SHP77 treated with DMSO at 0.1 percent for 48 hours (cell line): ENCODE measurements at places on chromosomes 12 and 14.

DNA sequence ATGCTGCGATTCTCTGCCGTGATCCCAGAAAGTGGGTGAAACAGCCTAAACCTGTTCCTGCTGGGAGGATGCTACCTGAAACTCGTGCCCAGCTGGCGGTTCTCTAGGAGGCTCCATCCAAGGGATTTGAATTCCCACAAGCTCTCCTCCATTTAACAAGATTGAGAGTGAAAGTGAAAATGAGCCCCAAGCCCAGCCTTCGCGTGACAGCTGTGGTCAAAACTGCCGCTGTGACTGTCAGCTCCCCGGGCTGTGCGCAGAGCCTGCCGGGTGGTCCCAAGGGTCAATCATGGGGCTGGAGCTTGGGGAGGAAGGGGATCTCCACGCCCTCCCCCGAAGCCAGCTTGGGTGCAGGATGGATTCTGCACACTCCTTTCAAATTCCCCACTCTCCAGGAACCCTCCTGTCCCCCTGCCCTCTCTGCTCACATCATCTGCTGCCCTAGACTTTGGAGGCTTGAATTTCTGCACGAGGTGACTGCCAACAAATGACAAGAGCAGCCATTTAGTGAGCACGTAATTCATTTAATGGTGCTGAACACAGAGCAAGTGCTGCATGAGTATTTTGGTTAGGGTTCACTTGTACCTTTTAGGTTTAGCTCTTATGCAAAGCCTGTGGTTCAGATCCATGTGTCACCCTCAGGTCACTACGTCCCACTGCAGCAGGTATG is 5.3 kb downstream of the ASB2 start:
- no peak for DNase-seq

- no peak for DNase-seq
Measured at GRCh38 chr12:129103231-129103630, 250.0 kb downstream of the GLT1D1 start.

DNA sequence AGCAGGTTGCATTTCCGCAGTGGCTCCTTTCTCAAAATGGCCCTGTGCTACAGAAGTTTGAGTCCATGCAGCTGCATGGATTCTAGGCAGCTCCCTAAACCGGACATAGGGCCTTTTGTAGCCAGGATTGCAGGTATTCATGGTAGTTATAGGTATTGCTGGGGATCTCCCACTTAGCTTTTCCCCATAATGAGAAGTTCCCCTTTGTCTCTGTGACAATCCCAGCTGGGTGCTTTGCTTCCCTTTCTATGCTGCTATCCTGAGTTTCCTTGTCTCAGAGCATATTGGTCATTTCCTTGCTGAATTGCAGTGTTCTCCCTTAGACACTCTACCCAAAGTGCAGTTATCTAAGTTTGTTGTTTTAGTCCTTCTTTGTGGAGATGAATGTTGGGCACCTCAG is 120.9 kb upstream of the MIS18BP1 start:
- no peak for DNase-seq

- no peak for DNase-seq
Measured at GRCh38 chr14:35304812-35305462, 12.8 kb downstream of the PSMA6 start.

- DNase-seq = no peak
Measured at GRCh38 chr12:114272071-114272470, 133.9 kb downstream of the TBX5 start.

- DNase-seq = no peak
Measured at GRCh38 chr12:111150360-111150759, 218.5 kb downstream of the PHETA1 start.

DNA sequence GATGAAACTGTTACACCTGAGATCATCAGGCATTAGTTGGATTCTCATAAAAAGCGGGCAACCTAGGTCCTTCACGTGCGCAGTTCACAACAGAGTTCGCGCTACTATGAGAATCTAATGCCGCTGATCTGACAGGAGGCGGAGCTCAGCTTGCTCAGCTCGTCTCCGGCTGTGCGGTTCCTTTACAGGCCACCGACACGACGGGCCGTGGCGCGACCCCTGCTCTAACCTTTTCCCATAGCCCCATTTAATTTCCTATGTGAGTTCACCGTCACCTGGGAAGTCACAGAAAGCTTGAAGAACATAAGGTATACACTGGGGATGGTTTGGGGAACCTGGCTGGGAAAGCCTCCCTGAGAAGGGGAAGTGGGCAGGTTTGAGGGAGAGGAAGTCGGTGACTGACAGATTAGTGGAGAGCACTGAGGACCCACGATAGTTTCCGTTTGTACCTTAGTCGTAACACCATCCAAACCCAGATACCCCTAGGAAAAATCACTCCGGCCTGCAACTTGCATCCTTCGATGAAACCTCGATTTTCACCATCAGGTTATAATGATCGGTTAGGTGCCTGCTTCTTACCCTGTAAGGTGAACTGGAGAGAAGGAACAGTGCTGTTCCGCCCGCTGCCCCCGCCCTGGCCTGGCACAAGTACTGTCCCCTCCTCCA is 2.8 kb upstream of the AAAS start:
- DNase-seq = no peak

- DNase-seq = no peak
Measured at GRCh38 chr14:50600849-50601248, 40.9 kb downstream of the ATL1 start.

DNA sequence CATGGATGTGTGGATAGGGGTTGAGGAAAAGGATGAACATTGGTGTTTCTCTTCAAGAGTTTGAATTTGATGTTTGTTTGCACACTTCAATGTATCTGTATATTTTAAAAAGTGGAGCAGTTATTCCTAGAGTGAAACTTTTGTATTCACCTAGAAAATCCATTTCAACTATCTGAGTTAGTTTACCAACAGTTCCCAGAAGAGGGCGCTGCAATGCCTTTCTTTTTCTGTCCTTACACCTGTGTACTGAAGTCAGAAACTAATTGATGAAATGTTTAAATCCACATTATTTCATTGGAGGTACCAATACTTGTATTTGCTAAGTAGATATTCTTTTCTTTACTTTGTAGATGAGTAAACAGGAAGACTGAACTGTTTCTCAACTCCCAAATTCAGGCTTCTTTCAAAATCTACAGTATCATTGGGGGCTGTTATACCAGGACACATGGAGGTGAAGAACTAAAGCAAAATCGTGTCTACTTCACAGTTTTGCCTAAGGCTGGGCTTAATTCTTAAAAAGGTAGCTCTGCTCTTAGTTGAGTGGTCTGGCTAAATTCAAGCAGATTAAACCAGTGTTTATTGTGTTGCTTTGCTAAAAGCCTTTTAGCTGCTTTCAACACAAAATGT is 26.6 kb upstream of the KLRB1 start:
- no peak for DNase-seq

DNA sequence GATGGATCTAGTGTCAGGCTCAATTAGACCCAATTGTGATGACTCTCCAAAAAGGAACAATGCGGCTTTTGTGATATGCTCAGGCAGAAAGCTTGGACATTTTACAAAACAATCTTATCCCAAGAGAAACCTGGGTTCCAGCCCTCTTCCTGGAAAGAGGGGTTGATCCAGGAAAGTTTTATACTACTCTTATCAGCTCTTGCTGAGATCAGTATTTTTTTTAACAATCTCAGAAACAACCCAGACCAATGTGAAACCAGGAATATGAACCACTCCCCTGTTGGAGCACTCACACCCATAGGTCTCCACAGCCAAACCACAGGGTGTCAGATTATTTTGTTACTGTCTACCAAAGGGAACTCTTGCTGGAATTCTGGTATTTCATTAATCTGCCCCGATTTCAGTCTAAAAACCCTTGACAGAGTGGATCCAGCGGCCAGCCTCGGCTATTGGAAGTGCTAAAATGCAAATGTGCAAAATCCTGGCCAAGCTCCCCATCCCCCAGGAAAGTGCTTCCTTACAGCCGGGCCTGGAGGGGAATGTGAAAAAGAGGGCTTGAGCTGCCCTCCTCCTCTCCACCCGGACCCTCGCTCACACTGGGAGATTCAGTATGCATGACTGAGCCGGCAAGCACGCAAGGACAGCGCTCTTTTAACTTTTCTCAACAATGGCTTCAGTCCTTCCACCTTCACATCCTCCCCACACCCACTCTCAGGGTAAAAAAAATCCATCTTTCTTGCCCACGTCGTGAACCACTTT is 4.0 kb downstream of the FBXL14 start:
- DNase-seq = no peak

- DNase-seq = no peak
Measured at GRCh38 chr12:4909734-4910501, at the start of gene KCNA1. TSS of gene KCNA1 (plus strand) at chr12:4909905. CDS start at chr12:4911379, 1,474 bp downstream.

- DNase-seq = no peak
Measured at GRCh38 chr14:88310449-88310848, 12.6 kb downstream of the KCNK10 start.

- DNase-seq = no peak
Measured at GRCh38 chr12:27486961-27487360, 37.0 kb upstream of the PPFIBP1 start.

DNA sequence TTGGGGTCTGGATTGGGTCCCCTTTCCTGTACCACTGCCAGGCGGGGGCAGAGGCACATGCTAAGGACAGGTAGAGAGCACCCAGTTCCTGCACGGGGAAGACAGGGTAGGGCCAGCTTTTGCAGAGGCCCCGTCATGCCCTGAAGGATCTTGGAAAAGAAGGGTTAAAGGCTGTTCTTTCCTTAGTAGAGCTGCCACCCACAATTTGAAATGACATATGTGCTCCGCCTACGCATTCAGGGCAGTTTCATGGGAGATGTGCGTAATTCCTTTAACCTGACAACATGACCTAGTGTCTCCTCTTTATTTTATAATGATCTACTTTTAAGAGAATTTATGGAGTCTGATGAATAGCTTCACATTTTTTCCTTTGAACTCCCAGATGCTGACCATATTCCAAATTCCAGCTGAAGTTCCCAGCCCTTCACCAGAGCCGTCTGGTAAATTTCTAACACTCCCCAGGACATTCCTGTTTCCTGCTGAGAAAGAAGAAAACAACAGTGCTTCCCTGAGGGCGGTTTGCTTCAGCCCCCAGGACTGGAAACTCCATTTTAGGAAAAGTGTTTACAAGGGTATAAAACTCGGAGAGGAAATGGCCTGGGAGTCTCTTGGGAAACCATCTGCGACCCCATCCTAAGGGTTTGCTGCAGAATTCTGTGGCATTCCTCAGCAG is 58.9 kb upstream of the PLEKHG3 start:
- DNase-seq = no peak

GRCh38 chr12:65300679-65301349 is 22.3 kb downstream of the MSRB3 start:
- DNase-seq = no peak

GRCh38 chr14:100303925-100304324 is 2.3 kb downstream of the SLC25A29 start:
- DNase-seq = no peak

DNA sequence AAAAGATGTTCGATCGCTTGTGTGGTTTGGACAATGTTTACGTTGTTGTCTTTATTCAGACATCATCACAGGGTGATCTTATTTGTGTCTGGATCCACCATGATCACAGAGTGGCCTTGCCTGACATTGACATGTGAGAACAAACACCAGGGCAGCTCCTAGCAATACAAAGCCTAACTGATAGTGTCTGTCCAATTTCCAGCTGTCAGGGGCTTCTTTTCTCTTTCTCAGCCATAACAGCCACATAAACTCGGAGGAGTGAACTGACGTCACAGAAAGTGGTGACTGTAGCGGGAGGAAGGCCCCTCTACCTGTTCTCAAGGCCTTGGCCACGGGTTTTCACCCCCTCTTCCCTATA is 5.8 kb upstream of the SLC6A13 start:
- DNase-seq = no peak

DNA sequence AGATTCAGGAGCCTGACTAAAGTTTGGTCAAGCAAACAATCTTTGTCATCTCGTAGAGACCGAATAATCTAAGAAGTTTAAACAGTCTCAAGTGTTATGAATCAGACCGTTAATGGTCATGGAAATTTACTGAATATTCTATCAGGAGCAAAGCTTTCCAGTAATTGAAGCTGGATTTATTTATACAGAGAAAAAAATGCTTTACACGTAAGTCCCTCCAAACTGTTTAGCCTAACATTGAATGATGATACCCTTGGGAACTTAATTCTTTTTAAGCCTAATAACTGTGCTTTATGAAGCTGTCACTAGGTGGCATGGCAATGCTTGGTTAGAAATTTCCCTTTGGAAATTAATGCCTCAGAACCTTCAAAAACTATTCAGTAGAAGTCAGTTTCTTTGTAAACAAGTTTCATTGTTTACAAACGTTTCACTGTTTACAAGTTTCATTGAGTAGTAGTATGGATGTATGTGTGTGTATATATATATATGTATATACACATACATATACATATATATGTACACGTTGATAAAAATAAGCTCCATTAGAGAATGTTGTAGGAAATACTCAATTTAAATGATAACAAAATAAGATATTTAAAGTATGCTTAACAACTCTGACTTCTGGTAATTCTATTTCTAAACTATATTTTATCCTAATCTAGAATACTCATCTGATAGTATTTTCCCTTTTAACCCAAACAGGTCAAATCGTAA is 32.1 kb downstream of the DEPDC4 start:
- DNase-seq = no peak

GRCh38 chr12:12724421-12725085 is 7.4 kb downstream of the CDKN1B start:
- DNase-seq = no peak

DNA sequence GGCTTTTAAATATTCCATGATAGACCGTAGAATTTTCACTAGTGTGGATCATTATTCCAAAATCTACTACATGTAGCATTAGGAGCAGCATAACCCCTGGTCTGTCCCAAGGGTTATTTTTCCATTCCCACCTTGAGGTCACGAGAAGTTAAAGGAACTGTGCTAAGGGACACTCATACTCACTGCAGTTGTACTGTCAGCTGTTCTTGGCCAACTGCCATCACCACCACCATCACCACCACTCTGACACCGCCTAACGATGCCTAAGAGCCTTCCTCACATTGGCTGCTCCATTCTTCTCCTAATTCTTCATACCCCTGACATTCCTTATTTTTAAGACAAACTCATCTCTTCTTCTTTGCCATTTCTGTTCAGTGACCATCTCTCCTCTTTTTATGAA is 13.4 kb upstream of the PTGDR start:
- DNase-seq = no peak

- no peak for DNase-seq
Measured at GRCh38 chr14:103401223-103402214, 16.3 kb downstream of the MARK3 start.

GRCh38 chr12:61999311-61999710 is 260.9 kb upstream of the USP15 start:
- no peak for DNase-seq

- no peak for DNase-seq
Measured at GRCh38 chr12:88650715-88651114, 70.4 kb upstream of the KITLG start.

GRCh38 chr12:114812858-114813761 is 129.1 kb upstream of the TBX3 start:
- no peak for DNase-seq

- no peak for DNase-seq
Measured at GRCh38 chr12:53219292-53219955, 12.4 kb upstream of the ITGB7 start.

DNA sequence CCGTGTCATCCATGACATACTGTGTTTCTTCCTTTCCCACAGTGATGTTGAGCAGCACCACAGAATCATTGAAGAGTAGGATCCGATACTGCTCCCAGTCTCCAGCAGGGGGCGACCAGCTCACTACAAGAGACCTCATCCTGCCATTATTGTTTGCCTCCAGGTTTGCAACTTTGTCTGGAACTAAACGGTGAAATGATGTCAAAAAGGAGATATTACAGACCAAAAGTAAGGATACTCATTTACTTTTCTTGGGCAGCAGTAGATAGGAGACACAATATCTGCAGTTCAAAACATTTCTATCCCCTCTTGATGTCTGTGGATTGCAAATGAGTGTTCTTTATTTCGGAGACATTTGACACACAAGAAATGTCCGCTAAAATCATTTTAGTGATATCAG is 47.2 kb downstream of the PTPRB start:
- peak; percentile 22 for DNase-seq

- DNase-seq = no peak
Measured at GRCh38 chr12:49092086-49092815, 2.4 kb downstream of the DHH start.
